ENCODE measurements at places on chromosomes 11 and 22.

DNA sequence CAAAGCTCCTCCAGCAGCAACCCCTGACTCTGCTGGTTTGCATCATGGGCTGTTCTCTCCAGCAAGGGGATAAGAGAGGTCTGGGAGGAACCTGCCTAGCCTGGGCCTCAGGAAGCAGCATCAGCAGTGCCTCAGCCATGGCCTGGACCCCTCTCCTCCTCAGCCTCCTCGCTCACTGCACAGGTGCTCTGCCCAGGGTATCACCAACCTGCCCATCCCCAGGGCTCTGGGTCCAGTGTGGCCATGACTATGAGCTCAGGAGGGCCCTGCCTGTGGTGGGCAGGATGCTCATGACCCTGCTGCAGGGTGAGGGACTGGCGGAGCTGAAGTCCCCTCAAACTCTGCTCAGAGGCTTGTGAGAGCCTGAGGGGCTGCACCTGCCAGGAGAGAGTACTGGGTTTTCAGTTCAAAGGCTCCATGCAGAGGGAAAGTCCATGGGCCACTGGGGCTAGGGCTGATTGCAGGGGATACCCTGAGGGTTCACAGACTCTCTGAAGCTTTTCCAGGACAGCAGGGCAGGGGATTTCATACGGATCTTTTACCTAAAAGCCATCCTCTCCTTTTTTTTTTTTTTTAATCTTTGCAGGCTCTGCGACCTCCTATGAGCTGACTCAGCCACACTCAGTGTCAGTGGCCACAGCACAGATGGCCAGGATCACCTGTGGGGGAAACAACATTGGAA lies 115.8 kb upstream of the IGLL5 start:
- no peak for DNase-seq

DNA sequence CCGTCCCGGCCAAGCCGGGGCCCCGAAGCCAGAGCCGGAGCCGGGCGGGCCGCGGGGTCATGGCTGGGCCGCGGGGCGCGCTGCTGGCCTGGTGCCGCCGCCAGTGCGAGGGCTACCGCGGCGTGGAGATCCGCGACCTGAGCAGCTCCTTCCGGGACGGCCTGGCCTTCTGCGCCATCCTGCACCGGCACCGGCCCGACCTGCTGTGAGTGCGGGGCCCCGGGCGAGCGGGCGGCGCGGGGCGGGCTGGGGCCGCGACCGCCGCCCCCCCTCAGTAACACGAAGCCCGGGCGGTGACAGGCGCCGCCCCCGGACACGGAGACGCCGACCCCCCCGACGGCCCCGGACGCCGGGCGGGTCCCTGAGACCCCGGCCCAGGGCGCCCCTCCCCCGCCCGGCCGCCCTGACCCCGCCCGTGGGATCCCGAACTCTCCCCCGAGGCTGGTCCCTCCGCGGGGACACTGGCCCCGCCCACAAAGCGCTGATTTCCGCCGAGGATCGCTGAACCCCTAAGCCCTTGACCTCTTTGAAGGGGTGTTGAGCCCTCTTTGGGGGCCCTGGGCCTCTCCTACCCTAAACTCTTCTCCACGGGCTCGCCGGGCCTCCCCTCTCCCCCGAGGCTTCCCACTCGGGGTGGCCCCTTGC lies 389 bp downstream of the MICALL1 start:
- no peak for DNase-seq

DNA sequence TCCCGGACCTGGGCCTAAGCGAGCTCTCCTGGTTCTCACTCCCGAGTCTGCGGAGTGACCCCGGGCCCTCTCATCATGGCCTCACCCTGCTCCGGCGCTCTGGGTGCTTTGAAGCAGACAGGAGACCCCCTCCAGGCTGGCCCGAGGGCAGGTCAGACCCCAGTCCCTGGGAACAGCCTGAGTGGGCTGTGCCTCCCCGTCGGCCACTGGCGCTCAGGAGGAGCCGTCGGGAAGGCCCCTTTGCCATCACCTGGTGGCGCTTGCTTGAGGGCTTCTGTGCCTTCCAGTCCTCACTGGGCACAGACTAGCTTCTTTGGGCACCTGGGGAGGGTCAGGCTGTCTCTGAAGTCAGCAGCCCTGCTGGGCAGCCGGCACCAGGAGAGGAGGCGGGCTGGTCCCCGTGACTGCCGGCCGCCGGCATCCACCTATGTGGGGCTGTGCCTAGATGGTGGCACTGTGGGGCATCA lies 6.7 kb downstream of the BRSK2 start:
- no peak for DNase-seq

DNA sequence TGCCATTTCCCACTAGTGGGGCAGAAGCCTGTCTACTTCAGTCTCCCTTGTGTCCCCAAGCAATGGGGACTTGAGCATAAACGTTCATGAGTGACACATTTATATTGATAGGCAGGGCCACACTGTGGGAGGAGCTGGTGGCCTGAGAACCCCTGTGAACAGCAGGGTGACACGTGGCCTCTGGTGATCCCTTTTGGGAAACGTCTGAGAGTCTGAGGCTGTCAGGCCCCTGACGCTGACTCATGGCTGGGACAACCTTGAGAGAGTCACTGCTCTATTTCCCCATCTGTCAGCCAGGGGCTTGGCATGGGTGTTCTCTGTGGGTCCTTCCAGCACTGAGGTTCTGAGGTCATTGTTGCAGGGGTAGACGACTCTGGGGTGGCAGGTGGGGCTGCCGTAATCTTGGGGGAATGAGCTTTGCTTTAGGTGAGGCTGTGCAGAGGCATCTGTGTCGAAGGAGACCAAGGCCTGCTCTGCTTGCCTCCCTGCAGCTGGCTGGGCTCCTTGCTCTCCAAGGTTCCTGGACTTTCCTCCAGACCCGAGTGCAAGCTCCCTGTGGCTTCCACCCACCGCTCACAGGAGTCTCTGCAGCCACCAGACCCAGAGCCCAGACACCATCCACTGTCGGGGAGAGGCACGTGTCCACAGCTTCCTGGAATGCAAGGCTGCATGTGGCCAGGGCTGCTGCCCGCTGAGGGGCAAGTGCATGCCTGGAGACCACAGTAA lies 54.7 kb downstream of the SMIM38 start:
- DNase-seq = no peak

DNA sequence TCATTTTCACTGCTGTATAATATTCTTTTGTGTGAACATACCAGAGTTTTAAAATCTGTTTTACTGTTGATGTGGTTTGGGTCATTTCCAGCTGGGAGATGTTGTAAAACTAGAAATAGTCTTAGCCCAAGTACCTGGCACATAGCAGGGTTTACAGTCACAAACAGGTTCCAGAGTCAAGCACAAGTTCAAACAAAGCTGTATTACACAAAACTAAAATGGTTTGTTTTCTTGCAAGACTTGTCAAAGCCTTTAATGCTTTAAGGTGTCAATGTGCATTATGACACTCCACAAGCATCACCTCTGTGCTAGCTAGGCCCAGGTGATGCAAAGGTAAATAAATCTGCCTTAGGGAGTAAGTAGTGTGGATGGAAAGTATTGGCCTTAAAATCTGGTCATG lies 379.1 kb downstream of the MN1 start:
- DNase-seq = no peak

DNA sequence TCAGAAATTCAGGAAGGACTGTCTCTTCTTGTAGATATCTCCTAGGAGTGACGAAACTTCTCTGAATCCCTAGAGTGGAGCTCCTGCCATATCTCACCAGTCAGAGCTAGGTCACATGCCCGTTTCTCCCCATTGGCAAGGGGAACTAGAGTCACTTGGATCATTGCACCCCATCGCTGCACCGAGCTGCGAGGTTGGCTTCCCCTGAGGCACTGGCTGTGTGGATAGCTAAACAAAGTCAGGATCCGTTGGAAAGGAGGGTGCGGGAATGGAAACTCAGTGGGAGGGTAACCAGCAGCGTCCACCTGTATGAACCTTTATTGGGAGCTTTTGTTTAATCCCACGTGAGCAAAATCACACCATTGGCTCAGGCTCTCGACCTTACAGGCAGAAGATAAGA lies 283.8 kb downstream of the BRD1 start:
- no peak for DNase-seq

- DNase-seq = no peak
These were observed 64.9 kb downstream of the SMIM38 start for GRCh38 chr11:69220561-69221051.

- DNase-seq = no peak
These were observed 14.8 kb downstream of the FLI1 start for GRCh38 chr11:128708660-128709059.

- DNase-seq = peak; percentile 71
These were observed 11.5 kb downstream of the NPTXR start for GRCh38 chr22:38832005-38832978.

- no peak for DNase-seq
These were observed 13.2 kb upstream of the TMEM218 start for GRCh38 chr11:125124618-125124992.

GRCh38 chr11:70487756-70488155 lies 89.4 kb downstream of the CTTN start:
- DNase-seq = no peak

All from hypothalamus (tissue), 51 donors.